Placental pericyte (primary cell): ENCODE measurements at places on chromosomes 3 and 15. TPM values are rescaled to one million over a fixed set of nuclear protein-coding genes. Genes with fewer than 3 reads are reported as not detected.

Gene MANF
- 91.8 and 678 TPM in 2 replicates for total RNA-seq

Gene SENP8
- total RNA-seq, result 1.1 TPM in 2 replicates

Gene RTP1
- not detected in 2 replicates for total RNA-seq

Gene SCG5
- total RNA-seq, result 6.6 and 16.5 TPM in 2 replicates

Gene SLC12A1
- not detected in 2 replicates for total RNA-seq

Gene SLC6A20
- total RNA-seq, result 0.14 TPM in 1 of 2 replicates, not detected in the other

Gene HEXA
- total RNA-seq, result 48.5 and 115 TPM in 2 replicates

Gene PARP15
- 0.14 and 0.22 TPM in 2 replicates for total RNA-seq

Gene BCL2A1
- total RNA-seq, result 0.44 and 1.3 TPM in 2 replicates

Gene TGM5
- not detected in 2 replicates for total RNA-seq

Gene OR5H14
- total RNA-seq, result not detected in 2 replicates

Gene ALDH1L1
- total RNA-seq, result 0.44 and 1.3 TPM in 2 replicates

Gene ARL6IP5
- 49.5 and 78.6 TPM in 2 replicates for total RNA-seq

Gene NRG4
- not detected in 2 replicates for total RNA-seq
